ENCODE measurements at places on chromosomes 13 and 19.
A peak's percentile ranks its signal among the peaks of the same experiment; 100 is the strongest.

DNA sequence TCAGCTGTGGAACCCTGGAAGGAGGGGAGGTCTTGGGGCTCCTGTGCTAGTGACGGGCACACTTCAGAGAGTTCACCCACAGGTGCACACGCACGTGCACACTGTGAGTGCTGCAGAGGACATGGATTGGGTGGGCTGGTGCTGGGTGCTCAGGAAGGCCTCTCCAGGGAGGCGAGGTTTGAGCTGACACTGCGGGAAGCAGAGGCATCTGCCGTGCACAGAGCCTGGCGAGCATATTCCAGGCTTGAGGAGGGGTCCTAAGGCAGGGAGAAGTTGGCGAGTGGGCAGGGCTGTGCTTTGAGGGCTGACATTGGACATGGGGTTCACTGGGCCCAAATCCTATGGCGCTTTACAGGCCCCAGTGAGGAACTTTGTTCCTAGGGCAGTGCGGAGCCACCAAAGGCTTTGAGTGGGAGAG lies 25.6 kb downstream of the CCDC8 start:
- DNase-seq = no peak

GRCh38 chr19:34256835-34257558 lies 2.6 kb downstream of the GARRE1 start:
- DNase-seq = no peak

GRCh38 chr19:17659996-17660395 lies 28.2 kb downstream of the UNC13A start:
- DNase-seq = no peak

GRCh38 chr13:26202365-26202972 lies 19.6 kb downstream of the RNF6 start:
- no peak for DNase-seq

GRCh38 chr13:97266772-97267417 lies 44.8 kb downstream of the MBNL2 start:
- DNase-seq = no peak

GRCh38 chr19:10977742-10978092 lies 16.9 kb downstream of the SMARCA4 start:
- DNase-seq = no peak

DNA sequence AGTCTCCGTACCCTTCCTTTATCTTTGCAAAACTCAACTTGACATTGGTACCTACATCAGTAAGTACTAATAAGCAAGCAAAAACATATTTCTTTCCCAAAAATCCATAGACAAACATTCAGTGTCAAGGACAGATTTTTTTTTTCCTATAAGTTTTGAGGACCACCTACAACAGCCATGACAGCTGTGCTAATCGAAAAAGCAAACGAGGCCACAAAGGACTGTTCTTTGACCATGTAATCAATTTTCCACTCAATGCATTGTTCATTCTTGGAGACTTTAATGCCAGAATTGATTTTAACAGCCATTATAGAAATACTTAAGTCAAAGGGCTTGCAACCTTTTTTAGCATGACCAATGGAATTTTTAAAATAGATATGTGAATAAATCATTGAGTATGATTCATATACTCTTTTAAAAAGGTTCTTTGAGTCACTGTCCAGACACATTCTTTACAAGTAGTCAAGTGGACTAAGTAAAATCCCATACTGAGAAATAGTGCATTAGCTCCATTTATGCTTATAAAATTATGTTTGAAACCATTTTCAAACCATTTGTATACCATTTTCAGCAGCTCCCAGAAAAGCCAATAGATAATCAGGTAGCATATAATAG lies 323.9 kb downstream of the MZT1 start:
- no peak for DNase-seq

DNA sequence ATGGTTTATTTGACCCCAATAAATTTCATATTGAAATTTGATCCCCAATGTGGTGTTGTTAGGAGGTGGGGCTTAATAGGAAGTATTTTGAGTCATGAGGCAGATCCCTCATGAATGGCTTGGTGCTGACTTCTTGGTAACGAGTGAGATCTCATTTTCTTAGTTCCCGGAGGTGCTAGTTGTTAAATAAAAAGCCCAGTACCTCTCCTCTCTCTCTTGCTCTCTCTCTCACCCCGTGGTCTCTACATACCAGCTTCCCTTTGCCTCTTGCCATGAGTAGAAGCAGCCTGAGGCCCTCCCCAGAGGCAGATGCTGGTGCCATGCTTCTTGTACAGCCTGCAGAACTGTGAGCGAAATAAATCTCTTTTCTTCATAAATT lies 39.4 kb upstream of the KATNAL1 start:
- no peak for DNase-seq

GRCh38 chr19:45515081-45515624 lies 7.9 kb downstream of the VASP start:
- DNase-seq = no peak

- no peak for DNase-seq
Observed at GRCh38 chr13:101121608-101122007, 294.7 kb downstream of the NALCN start.

DNA sequence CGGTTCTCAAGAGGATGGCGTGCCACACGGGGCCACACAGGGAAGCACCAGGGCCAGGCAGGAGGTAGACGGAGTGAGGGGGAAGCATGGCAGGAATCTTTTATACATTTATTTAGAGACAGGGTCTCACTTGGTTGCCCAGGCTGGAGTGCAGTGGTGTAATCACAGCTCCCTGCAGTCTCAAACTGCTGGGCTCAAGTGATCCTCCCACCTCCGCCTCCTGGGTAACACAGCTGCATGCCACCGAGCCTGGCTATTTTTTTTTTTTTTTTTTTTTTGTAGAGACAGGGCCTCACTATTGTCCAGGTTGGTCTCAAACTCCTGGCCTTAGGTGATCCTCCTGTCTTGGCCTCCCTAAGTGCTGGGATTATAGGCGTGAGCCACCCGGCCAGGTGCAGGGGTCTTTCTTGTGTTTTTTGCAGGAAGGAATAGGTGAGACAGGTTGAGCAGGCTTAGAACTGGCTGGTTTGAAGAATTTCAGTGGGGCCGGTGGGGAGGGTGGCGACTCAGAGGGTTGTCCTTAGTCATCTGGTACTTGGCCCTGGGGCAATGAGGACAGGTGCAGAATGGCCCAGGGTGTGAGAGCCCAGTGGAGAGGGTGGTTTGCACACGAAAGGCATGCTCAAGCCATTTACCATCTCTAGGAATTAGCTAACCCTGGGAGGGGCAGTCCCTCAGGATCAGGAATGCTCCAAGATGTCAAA lies 7.6 kb downstream of the SSC5D start:
- DNase-seq = no peak

- peak; percentile 17 for DNase-seq
Observed at GRCh38 chr19:10510301-10510802, 6.9 kb downstream of the S1PR5 start.

GRCh38 chr19:15869873-15870272 lies 28.0 kb downstream of the CYP4F2 start:
- DNase-seq = no peak

- no peak for DNase-seq
Observed at GRCh38 chr13:99983499-99984401, 2.2 kb downstream of the ZIC2 start.

DNA sequence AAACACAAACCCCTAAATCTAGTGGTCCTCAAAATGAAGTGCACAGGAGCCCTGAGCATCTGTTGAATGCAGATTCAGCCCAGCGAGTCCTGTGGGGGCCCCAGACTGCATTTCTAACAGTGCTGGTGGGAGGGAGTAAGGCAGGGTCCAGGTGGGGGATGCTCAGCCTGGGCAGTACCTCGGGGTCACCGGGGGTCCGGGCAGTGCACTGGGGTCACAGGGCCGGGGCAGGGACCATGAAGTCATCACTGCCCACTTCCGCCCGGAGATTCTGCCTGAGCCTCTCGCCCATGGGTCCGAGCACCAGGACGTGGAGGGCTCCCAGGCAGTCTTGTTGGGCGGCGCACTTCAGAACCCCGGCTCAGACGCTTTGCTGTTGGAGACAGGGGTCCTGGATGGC lies 838 bp upstream of the ATP4B start:
- DNase-seq = no peak

DNA sequence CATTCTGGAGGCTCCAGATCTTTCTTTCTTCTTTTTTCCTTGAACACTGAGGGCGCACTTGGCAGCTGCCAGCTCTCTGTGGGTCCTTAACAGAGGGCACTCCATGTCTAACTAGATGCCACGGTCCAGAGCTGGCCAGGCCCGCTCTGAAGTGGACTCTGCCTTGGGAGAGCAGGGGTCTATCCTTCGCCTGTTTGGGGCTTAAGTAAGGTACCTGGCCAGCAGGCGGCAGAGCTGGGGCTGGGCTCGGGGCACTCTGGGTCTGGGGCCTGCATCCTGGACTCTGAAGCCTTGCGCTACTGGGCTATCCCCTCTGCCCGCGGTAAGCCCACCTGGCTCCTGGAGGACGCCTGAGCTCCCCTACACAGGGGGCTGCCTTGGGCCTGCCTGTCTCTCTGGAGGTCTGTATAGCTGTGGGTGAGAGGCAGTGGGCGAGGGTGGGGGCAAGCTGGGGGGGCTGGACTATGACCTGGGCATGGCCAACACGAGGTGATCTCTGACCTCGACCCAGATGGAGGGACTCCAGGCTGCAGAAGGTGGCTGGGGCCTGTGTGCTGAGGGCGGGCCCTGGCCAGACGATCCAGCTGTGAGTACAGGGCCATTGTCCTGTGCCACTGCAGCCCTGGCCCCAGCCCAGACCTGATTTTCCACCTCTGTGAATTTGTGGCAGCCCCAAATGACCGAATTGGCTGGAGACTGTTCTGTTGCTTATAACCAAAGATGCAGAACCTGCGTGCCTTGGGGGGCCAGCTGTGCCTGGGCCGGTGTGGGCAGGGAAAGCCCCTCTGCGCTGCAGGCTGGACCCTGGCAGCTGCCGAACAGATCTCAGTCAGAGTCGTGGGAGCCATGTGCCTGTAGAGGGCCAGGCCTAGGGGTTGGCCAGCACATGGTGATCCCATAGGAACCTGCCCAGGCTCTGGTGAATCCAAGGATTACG lies 26.5 kb downstream of the CEBPG start:
- no peak for DNase-seq

DNA sequence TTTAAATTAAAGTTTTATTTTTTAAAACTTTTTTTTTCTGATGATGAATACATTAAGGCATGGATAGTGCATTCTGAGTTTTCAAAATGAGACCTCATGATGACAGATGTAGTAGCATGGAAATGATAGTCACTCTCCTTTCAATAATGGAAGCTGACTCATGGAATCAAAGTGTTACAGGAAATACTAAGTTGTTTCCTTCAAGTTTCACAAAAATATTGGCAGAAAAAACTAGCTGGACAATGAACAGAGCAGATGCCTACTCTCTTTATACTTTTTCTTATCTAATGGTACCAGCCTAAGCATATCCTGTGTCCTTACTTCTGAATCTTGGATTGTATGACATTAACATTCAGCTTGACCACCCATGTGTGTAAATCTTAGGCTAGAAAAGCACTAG lies 1337.3 kb downstream of the PCDH9 start:
- no peak for DNase-seq

DNA sequence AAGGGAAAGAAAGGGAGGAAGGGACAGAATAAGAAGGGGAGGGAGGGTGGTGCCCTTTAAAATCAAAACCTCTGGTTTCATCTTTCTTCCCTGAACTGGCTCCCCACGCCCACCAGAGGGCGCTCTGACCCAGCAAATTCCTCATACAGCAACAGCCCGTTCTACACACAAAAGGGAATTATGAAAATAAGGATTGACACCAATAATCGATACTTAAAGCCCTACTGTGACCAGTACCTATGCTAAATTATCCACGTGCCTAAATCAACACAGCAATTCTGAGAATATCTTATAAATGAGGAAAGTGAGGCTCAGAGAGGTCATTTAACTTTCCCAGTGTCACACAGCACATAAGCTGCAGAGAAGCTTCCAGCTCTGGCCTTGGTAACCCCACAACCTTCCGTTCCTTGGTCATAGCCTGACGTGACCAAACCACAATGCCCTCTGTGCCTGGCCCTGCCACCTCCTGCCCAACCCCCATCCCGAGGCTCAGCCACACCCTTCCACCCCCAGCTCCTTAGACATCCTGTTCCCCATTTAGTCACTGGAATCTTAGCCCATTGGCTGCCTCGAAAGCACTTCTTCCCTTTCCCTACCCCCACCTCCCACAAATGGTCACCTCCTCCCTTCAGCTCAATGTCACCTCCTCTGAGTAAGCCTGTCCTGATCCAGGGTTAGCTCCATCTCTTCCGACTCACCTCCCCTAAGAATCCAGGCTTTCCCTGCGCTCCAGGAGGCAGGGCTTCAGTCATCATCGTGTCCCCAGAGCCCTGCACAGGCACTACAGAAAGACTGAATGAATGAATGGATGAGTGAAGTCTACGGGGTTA lies 34.2 kb upstream of the PNMA8B start:
- peak; percentile 65 for DNase-seq

GRCh38 chr19:17687857-17688784 lies at the start of gene UNC13A:
UNC13A (minus strand) TSS chr19:17688354; CDS start chr19:17688199, 155 bp downstream.
- DNase-seq = no peak

DNA sequence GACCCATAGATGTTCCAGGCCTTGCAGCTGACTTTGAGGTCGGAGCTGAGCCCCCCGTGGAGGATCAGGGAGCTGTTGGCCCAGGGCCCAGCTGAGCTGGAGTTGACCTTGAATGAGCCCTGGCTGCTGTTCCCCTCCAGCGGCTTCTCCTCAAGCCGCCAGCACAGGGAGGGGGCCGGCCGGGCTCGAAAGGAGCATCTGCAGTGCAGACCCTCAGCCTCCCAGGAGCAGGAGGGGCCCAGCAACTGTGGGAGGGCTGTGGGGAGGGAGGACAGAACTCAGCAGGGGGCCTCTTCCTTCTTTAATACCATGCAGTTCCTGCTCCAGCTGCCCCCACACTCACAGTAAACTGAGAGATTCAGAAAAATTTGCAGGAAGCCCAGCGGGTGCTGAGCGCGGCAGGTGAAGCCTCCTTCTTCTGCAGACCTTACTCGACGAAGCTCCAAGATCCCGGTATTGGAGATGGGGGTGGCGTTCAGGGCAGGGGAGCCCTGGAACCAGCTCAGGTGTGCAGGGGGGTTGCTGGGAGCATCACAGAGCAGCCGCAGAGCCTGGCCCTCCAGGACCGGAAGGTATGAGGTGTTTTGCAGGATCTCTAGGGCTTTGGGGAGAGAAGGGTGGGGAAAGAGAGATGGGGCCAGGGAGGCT lies 2.6 kb downstream of the SIGLEC5 start:
- no peak for DNase-seq

- no peak for DNase-seq
Observed at GRCh38 chr13:41313659-41314197, 2.7 kb downstream of the NAA16 start.

DNA sequence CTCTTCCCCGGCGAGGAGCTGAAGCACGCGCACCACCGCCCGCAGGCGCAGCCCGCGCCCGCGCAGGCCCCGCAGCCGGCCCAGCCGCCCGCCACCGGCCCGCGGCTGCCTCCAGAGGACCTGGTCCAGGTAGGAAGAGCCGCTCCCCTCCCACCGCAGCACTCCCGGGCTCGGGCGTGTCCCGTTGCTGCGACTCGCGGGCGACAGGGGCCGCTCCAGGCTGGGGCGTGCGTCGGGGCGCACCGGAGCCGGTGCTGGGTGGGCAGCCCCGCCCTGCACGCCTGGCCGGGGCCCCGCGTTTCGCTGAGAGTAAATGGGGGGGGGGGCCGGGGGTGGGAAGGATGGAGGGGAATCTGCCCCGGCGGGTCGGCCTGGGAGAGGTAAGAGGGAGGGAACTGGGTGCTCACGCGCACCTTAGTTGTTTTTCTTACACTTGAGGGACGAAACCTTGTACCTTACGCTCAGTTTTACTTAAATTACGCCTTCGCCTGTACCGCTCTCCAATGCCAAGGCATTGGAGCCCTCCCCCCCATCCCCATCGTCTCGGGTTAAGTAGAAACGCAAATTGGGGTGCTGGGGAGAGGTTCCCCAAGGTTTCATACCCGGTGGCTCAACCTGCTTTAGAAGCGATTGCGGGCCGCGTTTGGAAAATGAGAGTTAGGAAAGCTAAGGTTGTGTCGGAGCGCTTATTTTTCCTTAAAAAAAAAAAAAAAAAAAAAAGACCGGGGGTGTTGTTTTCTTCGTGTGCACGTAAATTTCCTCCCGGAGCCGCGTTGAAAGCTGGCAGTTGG lies 850 bp downstream of the KLF5 start:
- DNase-seq = peak; percentile 21
